SK-N-SH (cell line): ENCODE measurements at places on chromosomes 1 and 21. TPM values are rescaled to one million over a fixed set of nuclear protein-coding genes. Genes with fewer than 3 reads are reported as not detected.

GRCh38 chr1:111515291-111516004 lies 12.0 kb upstream of the ADORA3 start:
- H3K27ac ChIP-seq: no peak overlapping the region
- no peaks in the 10 kb centered on the region for H3K36me3 ChIP-seq
- peak; percentile 39 for DNase-seq
- no peak overlapping the region for H3K4me3 ChIP-seq
- no peaks in the 10 kb centered on the region for H3K27me3 ChIP-seq

KANK4 gene
- 0.02 TPM in 1 of 2 replicates, not detected in the other for polyA plus RNA-seq

PRCC gene
- 39.2 and 51.8 TPM in 2 replicates for polyA plus RNA-seq

GLIS1 gene
- 0.05 and 0.13 TPM in 2 replicates for polyA plus RNA-seq

GRCh38 chr1:224733027-224733911 lies 117.2 kb downstream of the CNIH3 start:
- peaks cover 16% of the 10 kb centered on the region; the same call in 1 of the 2 replicates for H3K4me1 ChIP-seq
- DNase-seq: peak; percentile 73
- H3K27ac ChIP-seq: no peak overlapping the region; the same call in 1 of the 2 replicates
- H3K4me3 ChIP-seq: no peak overlapping the region
- H3K36me3 ChIP-seq: peaks cover 5% of the 10 kb centered on the region

DNA sequence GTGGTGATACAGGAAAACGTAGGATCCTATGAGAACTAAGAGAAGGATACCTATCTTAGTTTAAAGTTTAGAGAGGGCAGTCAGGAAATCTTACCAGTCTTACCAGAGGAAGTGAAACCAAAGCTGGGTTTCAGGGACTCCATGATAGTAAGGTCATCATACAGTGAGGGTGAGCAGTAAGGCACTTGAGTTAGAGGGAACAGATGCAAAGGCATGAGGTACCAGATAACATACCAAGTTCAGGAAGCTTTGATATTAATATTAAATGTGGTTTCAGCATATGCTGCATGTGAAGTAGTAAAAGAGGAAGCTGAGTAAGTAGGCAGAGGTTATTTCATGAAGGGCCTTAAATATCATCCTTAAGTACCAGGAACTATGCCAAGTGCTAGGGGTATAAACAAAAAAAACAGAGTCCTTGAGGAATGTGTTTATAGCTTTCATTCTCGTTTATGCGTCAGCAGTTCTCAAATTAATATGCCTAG lies 16.9 kb downstream of the ATG4C start:
- no peaks in the 10 kb centered on the region; the same call in 1 of the 2 replicates for H3K4me1 ChIP-seq
- DNase-seq: no peak
- H3K4me3 ChIP-seq: no peak overlapping the region
- no peak overlapping the region for H3K27ac ChIP-seq
- no peaks in the 10 kb centered on the region for H3K36me3 ChIP-seq

- H3K4me3 ChIP-seq: no peak overlapping the region
These were observed 85.7 kb upstream of the AK4 start for GRCh38 chr1:65062339-65062738.

DNA sequence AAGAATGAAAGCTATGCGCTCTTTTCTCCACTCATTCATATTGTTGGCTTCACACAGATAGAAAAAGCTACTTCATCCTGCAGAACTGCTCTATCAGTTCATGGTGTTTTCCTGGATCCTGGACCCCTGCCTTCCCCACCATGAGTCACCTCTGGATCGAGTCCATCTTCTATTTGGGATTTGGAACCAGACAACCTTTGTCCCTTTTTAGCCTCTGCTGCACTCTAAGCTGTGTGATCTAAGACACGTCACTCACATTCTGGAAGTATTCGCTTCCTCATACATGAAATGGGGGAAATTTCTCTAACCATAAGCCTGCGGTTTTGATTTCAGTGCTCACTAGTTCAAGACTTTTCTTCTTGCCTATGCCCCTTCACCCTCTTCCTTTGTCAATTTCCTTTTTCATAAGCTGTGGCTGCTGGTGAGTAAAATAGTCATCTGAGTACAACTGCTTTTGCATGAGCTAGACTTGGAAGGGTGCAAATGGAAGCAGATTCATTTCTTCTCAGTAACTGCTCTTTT lies 14.1 kb upstream of the DEGS1 start:
- DNase-seq: no peak
- H3K27ac ChIP-seq: peak overlapping the region; percentile 70
- no peak overlapping the region for H3K4me3 ChIP-seq
- no peaks in the 10 kb centered on the region for H3K4me1 ChIP-seq
- no peaks in the 10 kb centered on the region for H3K27me3 ChIP-seq

GRCh38 chr21:26154753-26155152 lies 15.8 kb downstream of the APP start:
- no peaks in the 10 kb centered on the region for H3K27me3 ChIP-seq
- DNase-seq: no peak

NENF gene
- 59.6 and 78.7 TPM in 2 replicates for polyA plus RNA-seq
